Epithelial cell of umbilical artery (primary cell): ENCODE measurements at places on chromosomes 3 and 15. TPM values are rescaled to one million over a fixed set of nuclear protein-coding genes. Genes with fewer than 3 reads are reported as not detected.

Gene FBXO40
- under 0.01 TPM in 1 of 2 replicates, not detected in the other for total RNA-seq

Gene ZCWPW2
- total RNA-seq: 0.32 and 0.46 TPM in 2 replicates

Gene PLS1
- total RNA-seq: 3.2 and 4.4 TPM in 2 replicates

Gene TRH
- total RNA-seq: not detected in 2 replicates

Gene PLA2G4E
- not detected in 2 replicates for total RNA-seq

Gene CCR8
- not detected in 2 replicates for total RNA-seq

Gene COL7A1
- 0.76 and 1.9 TPM in 2 replicates for total RNA-seq

Gene SPATA16
- not detected in 2 replicates for total RNA-seq

Gene ASB14
- not detected in 2 replicates for total RNA-seq

Gene RPP25
- 11.0 and 14.7 TPM in 2 replicates for total RNA-seq

Gene GASK1A
- not detected in 2 replicates for total RNA-seq

Gene ADPRH
- total RNA-seq: 5.2 and 7.1 TPM in 2 replicates

Gene CCR4
- under 0.01 and 0.30 TPM in 2 replicates for total RNA-seq

Gene CLRN1
- total RNA-seq: not detected in 2 replicates

Gene KAT2B
- total RNA-seq: 3.9 and 9.7 TPM in 2 replicates

Gene CEP152
- 8.4 and 8.8 TPM in 2 replicates for total RNA-seq

Gene TMEM207
- total RNA-seq: not detected in 2 replicates

Gene PP2D1
- total RNA-seq: not detected in 2 replicates

Gene GPR160
- 0.97 and 1.2 TPM in 2 replicates for total RNA-seq

Gene CCR9
- not detected in 2 replicates for total RNA-seq

Gene TM4SF1
- 1,177 and 1,280 TPM in 2 replicates for total RNA-seq

Gene PLSCR5
- not detected in 2 replicates for total RNA-seq

Gene ERICH6
- not detected in 2 replicates for total RNA-seq

Gene SUSD5
- total RNA-seq: 5.2 and 9.1 TPM in 2 replicates

Gene AHSG
- total RNA-seq: not detected in 2 replicates

Gene GOLGA8Q
- total RNA-seq: not detected in 2 replicates

Gene CHRNA5
- total RNA-seq: 6.1 and 9.4 TPM in 2 replicates

Gene ADAMTS17
- 0.15 TPM in 1 of 2 replicates, not detected in the other for total RNA-seq

Gene TMEM212
- under 0.01 TPM in 1 of 2 replicates, not detected in the other for total RNA-seq

Gene PFN2
- 156 and 165 TPM in 2 replicates for total RNA-seq

Gene PLOD2
- total RNA-seq: 428 and 480 TPM in 2 replicates
